Brain microvascular endothelial cell (primary cell): ENCODE measurements at places on chromosomes 11 and 22.

GRCh38 chr11:133227632-133228111 is 304.6 kb downstream of the OPCML start:
- DNase-seq: no peak

DNA sequence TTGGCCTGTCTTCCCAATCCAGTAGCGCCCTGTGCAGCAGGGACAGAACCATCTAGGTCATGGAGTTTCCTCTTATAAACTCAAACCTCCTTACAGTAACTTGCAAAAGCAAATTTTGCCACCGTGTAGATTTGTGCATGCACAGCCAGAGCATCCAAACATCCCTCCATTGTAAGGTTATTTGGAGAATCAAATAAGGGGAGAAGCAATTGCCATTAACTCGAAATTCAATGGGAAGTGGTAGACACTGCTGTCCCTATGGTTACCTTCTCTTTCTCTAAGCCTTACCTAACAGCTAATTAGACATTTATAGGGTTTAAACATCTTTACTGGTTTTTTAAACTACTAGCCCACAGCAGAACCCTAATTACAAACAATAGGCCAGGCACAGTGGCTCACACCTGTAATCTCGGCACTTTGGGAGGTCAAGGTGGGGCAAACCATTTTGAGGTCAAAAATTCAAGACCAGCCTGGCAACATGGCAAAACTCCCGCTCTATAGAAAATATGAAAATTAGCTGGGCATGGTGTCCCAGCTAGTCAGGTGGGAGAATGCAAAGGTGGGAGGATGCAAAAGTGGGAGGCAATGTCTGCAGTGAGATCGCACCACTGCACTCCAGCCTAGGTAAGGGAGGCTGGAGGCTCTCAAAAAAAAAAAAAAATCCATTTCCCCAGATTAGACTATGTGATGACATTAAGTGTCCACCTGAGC is 6.6 kb downstream of the HSPA8 start:
- DNase-seq: no peak

DNA sequence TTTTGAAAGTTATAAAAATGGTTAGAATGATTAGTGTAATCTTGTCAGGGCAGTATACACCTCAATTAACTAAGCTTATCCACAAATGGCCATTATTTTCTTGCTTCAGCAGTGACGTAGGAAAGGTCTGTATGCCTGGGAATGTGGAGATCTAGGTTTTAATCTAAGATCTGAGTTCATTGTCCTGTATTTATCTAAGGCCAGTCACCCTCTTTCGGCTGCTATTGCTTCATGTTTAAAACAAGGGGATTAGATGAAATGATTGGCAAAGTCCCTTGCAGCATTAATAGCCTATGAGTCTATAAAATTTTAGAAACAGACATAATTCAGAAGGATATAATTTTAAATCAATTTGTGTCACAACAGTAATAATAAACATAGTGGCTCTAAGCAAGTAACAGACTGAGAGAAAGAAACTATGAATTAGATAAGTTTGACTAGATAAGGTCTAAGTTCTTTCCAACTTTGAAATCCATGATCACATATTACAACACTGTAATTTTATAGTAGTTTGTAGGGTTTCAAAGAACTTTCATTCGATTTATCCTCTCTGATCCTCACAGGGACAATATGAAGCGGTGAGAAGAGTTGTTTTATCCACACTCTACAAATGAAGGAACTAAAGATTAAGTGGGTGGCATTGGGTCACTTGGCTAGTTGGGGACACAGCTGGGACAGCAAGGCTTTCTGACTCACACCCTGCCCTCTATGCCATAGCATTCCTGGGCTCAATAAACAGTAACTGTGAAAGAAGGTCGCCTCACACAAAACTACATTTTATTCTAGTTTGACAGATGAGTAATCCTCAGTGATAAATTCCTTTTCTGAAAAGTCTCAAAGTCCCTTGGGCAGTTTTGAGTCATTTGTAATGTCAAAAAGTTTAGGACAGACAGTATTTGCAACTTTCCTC is 60.6 kb upstream of the RDX start:
- DNase-seq: peak; percentile 46

DNA sequence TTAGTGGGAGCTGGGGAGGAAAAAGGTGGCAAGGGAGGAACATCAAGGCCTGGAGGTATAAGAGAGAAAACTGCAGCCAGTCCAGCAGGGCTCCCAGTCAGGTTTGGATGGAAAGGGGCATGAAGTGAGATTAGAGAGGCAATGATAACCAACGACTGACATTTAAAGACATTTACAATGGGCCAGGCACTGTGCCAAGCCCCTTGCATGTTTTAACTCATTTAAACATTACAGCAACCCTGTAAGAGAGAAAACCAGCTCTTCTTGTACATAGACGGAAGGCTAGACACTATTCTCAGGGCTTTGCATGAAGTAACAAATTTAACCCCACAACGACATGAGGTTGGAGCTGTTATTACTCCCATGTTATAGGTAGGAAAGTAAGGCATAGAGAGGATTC is 32.1 kb upstream of the PAK1 start:
- DNase-seq: no peak

DNA sequence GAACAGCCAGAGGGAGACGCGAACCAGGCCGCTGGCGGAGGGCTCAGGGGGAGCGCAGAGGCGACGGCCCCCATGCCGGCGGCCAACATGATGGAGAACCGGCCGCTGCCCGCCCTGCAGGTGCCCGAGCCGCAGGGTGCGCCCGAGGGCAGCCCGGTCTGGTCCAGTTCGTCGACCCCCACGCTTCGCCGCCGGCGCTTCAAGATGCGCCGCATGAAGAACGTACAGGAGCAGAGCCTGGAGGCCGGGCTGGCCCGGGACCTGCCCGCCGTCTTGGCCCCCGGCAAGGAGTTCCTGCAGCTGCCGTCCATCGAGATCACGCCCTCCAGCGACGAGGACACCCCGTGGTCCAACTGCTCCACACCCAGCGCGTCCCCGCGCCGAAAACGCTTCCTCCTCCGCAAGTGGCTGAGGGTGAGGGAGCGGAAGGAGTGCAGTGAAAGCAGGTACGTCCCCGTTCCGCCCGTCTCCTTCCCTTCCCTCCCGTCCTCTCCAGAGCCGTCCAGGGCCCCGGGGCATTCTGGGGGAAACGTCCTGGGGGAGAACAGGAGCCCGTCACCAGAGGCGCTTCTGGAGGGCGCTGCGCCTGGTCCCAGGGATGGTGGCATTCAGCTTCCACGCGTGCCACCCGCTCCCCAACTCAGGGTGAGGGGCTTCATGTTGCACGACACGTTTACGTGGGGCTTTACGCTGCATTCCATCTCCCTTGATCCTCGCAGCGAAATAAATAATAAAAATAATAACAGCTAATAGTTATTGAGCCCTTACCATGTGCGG is 840 bp downstream of the GRAMD1B start:
- peak; percentile 24 for DNase-seq

DNA sequence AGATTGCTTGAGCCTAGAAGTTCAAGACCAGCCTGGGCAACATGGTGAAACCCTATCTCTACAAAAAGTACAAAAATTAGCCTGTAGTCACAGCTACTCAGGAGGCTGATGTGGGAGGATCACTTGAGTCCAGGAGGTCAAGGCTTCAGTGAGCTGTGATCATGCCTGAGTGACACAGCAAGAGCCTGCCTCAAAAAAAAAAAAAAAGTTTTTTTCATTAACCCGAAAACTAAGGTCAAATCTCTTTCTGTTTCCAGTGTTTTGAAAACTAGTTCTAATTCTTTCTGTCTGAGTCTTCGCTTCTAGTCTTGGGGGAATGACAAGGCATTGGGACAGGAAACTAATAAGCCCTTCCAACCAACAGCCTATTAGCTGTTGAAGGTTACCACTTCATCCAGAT is 57.6 kb downstream of the LIF start:
- DNase-seq: no peak

- DNase-seq: peak; percentile 20
Measured at GRCh38 chr11:121237686-121238658, 54.6 kb upstream of the SC5D start.
